ENCODE measurements at places on chromosomes 11 and 22. TPM values are rescaled to one million over a fixed set of nuclear protein-coding genes. Genes with fewer than 3 reads are reported as not detected.

Gene OR2AG1
- not detected for total RNA-seq

Gene CRYBB1
- total RNA-seq, result not detected

Gene SCGB1D2
- not detected for total RNA-seq

Gene OR4D5
- not detected for total RNA-seq

Gene OVOL1
- total RNA-seq, result not detected

Gene KCNJ5
- not detected for total RNA-seq

Gene OR2AG2
- total RNA-seq, result not detected

Gene MMP12
- 0.05 TPM for total RNA-seq

Gene C11orf97
- total RNA-seq, result not detected

Gene POU2F3
- 0.10 TPM for total RNA-seq

Gene ZBED4
- 13.1 TPM for total RNA-seq

Gene SPI1
- not detected for total RNA-seq

Gene TMEM218
- total RNA-seq, result 23.5 TPM

Gene RAB36
- 0.73 TPM for total RNA-seq

Measured in mammary microvascular endothelial cell (primary cell).